ENCODE measurements at places on chromosomes 16 and 17. TPM values are rescaled to one million over a fixed set of nuclear protein-coding genes. Genes with fewer than 3 reads are reported as not detected.

DNA sequence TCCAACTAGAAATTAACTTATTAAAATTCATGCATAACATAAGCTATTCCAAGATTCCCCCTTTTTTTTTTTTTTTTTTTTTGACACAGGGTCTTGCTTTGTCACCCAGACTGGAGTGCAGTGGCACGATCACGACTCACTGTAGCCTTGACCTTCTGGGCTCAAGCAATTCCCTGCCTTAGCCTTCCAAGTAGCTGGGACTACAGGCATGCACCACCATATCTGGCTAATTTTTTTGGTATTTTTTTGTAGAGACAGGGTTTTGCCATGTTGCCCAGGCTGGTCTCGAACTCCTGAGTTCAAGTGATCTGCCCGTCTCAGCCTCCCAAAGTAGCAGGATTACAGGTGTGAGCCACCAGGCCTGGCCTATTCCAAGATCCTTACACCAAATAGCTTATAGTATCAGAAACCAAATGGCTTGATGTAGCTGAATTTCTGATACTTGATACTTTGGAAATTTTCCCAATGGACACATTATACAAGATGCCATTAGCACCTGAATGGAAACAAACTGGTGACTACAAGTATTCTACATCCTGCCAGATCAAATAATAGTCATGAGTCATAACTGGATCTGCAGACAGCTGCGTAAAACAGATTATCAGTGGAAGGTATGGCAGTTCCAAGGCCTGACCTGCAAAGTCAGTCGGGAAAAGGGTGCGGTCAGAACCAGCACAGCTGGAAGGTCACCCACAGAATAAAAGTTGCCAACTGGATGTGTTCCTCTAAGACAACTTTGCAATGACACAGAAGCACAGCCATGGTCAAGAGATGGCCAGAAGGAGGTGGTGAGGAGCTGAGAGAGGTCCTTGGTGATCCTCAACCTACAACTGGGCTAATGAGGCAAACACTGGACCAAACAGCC is 14.5 kb downstream of the TUBG1 start:
- no peak for DNase-seq

- DNase-seq: no peak
Measured at GRCh38 chr16:1003391-1004347, 22.1 kb downstream of the SOX8 start.

The MIS12 gene
- 35.0 TPM for total RNA-seq

DNA sequence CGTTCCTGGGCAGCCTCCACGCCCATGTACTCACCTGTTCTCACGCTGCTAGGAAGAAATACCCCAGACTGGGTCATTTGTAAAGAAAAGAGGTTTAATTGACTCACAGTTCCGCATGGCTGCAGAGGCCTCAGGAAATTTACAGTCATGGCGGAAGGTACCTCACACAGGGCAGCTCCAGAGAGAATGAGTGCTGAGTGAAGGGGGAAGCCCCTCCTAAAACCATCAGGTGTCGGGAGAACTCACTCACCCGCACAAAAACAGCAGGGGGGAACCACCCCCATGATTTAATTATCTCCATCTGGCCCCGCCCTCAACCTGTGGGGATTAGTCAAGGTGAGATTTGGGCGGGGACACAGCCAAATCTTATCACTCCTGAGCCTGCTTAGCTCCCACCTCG is 18.2 kb downstream of the RAB40C start:
- DNase-seq: no peak

- DNase-seq: no peak
Measured at GRCh38 chr16:57667048-57667525, 1.0 kb upstream of the ADGRG3 start.

The TBC1D3K gene
- total RNA-seq: not detected

- no peak for DNase-seq
Measured at GRCh38 chr16:87165151-87165550, 152.0 kb downstream of the C16orf95 start.

DNA sequence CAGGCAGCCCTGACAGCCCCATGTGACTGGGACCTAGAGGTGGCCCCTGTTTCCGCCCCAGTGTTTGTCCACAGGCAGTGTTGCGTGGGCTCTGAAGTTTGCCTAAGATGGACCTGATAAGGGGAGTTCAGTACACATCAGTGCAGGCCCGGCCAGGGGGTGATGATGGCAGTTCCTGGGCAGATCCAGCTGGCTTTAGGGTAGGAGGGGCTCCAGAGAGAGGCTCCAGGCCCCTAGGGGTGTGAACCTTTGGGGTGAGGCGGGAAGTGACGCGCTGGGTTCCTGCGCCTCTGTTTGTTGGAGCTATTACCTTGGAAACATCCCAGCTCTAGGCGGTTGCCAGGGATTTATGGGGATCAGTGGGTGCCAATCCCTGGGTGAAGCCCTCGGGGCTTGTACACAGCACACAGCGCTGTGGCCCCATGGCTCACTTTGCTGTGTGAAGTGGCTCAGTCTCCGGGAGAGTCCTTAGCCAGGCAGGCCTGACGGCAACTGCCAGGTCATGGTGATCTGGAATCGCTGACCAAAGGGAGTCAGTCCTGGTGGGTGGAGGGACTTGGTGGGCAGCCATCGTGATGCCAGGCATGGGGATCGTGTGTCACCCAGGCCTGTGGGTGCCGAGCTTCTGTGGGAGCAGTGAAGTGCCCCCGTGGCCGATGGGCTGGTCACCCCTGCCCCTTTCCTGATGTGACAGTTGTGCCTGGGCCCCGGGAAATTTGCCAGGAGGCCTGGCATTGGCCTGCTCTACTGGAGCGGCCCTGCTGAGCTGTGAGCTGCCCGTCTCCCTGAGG is 146.1 kb downstream of the SEC14L1 start:
- no peak for DNase-seq

- DNase-seq: no peak
Measured at GRCh38 chr17:18156171-18156975, 27.3 kb upstream of the ALKBH5 start.

The HOXB2 gene
- total RNA-seq: not detected

DNA sequence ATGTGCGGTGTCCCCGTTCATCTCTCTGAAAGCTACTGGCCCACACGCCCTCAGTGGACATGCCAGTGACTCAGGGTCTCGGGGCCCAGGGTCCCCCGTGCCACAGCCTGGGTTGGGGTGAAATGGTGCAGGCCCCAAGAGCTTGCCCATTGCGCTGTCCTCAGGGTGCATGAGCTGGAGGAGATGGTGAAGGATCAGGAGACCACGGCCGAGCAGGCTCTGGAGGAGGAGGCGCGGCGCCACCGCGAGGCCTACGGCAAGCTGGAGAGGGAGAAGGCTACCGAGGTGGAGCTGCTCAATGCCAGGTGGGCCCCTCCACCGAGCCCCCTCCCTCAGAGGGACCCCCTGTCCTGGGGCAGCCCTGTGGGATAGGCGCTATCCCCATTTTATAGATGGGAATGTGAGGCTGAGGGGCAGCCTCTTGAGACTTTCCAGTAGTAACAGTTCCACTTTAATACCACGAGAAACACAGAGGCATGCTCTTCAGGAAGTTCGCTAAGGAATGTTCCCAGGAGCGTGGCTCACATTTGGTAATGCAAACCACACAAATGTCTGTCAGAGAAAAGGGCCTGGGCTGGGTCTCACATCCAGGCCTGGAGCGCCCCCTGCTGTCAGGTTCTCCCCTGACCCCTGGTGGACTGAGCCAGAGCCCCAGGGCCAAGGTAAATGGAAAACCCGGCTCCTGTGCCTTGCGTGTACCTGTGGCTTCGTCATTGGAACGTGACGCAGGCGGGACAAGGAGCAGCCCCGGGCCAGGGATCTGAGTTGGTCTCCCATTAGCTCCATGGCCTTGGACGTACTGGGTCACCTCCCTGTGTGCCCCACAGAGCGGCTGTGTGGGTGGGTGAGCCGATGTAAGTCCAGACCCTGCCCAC is 133.7 kb downstream of the RAB11FIP4 start:
- DNase-seq: peak; percentile 82

The CD300E gene
- not detected for total RNA-seq

The SCNN1B gene
- total RNA-seq: 0.52 TPM

DNA sequence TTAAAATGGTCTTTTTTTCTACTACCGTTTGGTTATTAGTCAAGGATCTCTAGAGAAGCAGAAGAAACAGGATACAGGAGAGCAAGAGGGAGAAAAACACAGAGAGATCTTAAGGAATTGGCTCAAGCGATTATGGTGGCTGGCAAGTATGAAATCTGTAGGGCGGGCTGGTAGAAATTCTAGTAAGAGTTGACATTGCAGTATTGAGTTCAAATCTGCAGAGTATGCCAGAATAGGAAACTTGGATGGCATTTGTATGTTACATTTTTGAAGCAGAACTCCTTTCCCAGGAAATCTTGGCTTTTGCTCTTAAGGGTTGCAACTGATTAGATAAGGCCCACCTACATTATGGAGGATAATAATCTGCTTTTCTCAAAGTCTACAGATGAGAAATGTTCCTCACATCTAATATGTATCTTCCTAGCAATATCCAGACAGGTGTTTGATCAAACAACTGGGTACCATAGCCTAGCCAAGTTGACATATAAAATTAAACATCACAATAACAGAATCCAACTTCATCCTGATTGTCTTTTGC is 4.0 kb downstream of the KCNJ16 start:
- DNase-seq: no peak

DNA sequence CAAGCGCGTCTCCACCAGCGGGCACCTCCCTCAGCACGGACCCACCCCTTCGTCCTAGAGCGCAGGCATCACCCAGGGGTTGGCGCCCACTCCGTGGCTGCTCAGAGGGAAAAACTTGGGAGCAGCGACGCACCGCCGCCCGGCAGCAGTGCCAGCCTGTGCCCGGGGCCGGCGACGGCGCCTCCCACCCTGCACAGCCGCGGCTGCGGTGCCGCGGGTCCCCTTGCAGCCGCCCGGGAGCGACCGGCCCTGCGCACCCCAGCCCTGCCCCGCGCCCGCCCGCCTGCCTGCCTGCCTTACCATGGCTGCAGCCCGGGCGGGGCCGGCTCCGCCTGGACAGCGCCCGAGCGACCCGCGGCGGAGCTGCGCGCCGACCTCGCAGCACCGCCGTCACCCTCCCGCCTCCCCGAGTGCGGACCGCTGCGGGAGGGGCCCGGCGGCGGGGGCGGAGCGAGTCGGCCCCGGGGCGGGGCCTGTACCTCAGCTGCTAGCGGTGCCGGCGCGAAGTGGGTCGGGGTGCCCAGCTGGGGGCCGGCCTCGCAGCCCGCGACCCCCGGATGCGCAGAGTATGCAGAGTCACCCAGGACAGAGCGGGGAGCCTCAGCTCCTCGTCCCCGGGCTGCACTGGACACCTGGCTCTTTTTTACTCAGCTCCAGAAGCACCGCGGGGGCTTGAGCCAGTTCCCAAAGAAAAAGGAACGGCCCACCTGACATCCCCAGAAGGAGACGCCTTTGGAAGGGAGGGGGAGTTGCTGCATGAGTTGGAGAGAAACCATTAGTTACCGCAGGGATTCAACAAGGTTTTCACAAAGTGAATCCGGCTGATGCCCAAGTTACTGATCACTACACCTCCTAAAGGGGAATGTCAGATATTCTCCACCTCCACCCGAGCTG is 17.5 kb upstream of the MTMR4 start:
- peak; percentile 27 for DNase-seq

DNA sequence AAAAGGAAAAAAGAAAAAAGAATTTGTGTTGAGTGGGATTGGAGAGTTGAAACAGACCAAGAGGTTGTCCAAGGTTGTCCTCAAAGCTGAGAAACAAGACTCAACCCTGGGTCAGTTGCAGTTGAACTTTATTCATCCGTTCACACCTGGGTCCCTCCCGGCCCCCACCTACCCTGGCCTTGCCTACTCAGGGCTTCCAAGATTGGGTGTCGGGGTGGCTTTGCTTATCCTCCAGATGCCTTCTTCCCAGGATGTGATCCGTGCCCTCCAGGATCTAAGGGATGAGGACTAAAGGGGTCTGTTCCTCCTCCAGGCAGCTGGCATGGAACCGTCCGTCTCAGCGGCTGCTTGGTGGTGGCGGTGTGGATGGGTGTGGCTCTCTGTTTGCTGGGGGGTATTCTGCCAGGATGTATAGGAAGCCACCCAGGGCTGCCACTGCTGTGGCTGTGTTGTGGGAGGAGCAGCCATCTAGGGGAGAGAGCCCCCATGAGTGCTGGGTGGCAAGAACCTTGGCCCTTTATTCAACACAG is 10.3 kb upstream of the NAGPA start:
- DNase-seq: no peak

DNA sequence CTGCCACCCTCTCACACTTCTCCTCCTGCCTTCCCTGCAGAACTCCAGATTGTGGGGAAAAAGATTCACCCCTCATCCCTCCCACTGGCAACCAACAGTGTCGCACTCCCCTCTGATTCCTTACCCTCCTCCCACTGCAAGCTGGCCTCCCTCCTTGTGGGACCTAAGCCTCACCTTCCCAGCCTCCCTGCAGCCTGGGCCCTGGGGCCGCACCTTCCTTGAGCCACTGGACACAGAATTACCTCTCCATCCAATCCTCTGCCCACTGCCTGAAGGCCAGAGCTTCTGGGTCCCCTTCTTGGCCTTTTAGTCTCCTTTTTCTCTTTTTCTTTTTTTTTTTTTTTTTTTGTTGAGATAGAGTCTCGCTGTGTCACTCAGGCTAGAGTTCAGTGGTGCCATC is 33.9 kb downstream of the NGFR start:
- no peak for DNase-seq

DNA sequence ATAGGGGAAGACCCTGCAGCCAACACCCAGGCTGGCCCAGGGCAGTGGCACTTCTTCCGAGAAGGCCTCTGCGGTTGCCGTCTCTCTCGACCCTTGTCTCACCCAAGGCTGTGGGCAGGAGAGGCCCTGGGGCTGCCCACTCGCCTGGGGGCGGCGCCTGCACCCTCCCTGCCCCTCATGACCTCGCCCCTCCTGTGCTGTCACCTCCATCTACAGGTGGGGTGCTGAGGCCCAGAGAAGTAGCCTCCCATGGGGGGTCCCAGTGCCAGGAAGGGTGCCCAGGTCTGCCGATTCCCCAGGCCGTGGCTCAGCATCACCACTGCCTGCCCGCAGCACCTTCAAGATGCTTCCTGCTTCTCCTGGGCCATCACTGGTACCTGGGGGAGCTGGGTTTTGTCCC is 992 bp downstream of the NLRC3 start:
- peak; percentile 29 for DNase-seq

The C17orf67 gene
- 5.4 TPM for total RNA-seq

GRCh38 chr17:9287306-9287705 is 266.0 kb downstream of the NTN1 start:
- DNase-seq: no peak

DNA sequence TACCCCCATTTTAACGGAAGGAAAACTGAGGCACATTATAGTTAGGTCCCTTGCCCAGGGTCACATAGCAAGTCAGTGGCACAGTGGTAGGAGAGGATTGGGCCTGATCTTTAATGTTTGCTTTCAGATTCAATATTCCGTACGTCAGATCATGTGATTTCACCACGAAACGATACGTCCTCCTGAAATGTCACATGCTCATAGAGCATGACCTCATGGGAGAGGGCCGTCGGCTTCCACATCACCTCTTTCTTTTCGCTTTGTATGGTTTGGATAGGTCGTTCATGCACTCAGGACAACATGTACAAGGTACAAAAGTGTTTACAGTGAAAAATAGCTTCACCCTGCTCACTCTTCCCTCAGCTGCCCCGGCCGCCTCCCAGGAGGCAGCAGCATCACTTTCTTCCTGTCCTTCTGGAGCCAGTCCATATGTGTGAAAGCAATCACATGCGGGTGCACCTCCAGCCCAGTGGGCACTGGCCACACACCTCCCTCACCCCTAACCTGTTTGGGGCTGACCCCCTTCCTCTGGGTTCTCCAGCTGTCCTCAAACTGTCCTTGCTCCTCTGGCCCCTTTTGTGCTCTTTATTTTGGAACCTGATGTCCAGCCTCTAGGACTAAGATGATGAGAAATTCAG is 199.9 kb downstream of the FOXL1 start:
- DNase-seq: no peak

- no peak for DNase-seq
Measured at GRCh38 chr17:10069301-10069700, 129.1 kb downstream of the GAS7 start.

GRCh38 chr17:66413559-66414520 is 111.4 kb downstream of the PRKCA start:
- no peak for DNase-seq

The SLC52A1 gene
- not detected for total RNA-seq
